ENCODE measurements at places on chromosomes 12 and 14.

DNA sequence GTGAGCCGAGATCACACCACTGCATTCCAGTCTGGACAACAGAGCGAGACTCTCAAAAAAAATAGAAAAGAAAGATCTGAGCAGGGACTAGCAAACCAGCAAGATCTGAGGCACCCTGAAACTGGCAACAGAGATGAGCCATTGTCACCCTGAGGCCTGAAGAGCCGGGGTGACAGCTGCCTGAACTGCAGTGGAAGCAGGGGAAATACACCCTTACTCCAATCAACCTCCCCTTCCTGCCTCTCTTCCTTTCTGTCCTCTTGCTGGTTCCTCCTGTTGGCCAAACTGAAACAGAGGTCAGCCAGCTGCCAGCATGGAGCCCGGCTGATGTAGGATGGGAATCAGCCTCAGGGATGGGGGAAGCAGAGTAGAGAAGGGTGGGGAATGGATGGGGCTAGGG is 192.0 kb downstream of the CHST11 start:
- DNase-seq = no peak

DNA sequence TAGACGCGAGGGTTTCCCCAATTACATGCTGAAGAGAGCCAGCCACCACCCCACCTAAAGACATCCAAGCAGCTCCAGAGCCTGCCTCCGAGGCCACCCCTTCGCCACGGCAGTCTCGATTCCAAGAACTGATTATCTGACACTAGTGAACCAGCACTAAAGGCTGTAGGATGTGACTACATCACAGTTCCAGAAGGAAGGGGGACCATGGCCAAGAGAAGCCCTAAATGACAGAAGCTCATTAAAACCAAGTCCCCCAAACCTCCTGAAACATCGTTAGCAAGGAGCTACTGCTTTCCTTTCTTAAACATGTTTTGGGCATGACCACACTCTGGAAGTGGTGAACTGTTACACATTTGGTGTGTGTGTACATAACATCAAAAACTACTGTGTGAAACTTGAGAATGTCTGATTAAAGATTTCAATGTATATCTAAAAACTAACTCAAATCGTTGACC is 88.2 kb downstream of the DUSP16 start:
- no peak for DNase-seq

DNA sequence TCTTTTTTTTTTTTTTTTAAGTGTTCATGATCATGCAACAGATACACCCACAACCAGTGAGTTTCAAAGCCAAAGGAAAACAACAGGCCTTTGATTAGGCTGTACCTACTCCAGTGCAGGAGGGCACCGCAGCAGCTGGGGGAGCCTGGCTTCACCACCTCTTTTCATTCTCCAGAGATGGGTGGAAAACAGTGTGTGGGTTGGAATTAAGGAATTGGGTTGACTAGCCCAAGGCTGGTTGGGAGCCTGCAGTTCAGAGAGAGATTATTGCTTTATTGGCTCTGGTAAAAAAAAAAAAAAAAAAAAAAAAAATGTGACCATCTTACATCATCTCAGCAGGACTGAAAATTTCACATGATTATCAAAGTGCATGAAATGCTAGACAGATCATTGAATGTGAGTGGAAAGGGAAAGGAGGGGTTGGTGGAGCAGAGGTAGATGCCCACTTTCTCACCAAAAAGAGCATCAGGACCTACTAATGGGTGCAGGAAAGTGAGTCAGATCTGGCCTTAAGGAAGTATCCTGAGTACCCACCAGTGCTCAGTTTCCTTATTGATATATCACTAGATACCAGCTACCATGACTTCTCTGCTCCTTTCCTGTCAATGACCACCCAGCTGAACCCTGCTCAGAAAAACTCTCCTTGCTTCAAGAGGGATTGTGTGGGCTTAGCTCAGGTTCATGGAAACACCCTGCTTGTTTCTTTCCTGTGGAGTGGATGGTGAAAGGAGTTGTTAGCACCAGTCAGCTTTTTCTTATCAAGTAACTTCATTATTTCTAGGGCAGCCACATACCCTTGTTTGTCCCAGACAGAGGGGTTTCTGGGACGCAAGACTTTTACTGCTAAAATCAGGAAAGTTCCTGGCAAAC is 54.8 kb upstream of the DYRK2 start:
- no peak for DNase-seq

- DNase-seq = no peak
These were observed 15.5 kb downstream of the B4GALNT3 start for GRCh38 chr12:475286-475685.

DNA sequence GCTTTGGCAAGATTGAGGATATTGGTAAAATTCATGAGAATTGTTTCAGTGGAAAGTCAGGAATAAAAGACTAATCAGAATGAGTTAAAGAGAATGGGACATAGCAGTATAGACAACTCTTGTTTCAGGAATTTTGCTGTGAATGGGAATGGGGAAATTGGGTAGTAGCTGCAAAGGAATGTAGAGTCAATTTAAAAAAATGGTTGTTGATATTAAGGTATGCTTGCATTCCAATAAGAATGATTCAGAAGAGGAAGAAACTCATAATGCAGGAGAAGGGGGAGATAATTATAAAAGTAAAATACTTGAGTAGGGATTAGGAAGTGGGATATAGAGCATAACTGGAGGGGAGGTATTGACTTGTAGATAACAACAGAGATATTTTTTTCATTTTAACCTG is 40.7 kb downstream of the MNAT1 start:
- DNase-seq = no peak

GRCh38 chr14:68789821-68790643 is 2.8 kb downstream of the ZFP36L1 start:
- peak; percentile 37 for DNase-seq

DNA sequence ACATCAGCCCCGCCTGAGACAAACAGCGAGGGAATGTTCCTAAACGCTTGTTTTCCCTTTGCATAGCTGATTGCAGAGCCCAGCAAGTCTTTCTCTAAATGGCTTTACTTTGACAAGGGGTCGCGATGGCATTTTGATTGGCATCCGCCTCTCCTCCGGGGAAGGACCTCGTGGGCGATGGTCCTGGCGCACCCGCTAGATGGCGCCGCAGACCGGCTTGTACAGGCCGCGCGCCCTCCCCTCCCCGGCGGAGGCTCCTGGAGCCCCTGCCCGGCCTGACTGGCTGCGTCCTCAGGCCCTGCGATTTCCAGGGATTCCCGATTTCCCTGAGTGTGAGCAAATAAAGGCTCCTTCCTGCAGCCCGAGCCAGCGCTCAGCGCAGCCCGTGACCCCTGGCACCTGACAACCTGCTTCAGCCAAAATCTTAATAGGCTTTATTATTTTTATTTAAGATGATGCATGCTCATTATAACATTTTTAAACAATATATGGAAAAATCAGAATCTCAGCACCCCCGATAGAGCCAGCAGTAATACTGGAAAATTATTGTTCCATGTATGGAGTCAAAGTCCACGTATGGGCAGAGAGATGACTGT is 468.3 kb downstream of the AACS start:
- DNase-seq = peak; percentile 49

DNA sequence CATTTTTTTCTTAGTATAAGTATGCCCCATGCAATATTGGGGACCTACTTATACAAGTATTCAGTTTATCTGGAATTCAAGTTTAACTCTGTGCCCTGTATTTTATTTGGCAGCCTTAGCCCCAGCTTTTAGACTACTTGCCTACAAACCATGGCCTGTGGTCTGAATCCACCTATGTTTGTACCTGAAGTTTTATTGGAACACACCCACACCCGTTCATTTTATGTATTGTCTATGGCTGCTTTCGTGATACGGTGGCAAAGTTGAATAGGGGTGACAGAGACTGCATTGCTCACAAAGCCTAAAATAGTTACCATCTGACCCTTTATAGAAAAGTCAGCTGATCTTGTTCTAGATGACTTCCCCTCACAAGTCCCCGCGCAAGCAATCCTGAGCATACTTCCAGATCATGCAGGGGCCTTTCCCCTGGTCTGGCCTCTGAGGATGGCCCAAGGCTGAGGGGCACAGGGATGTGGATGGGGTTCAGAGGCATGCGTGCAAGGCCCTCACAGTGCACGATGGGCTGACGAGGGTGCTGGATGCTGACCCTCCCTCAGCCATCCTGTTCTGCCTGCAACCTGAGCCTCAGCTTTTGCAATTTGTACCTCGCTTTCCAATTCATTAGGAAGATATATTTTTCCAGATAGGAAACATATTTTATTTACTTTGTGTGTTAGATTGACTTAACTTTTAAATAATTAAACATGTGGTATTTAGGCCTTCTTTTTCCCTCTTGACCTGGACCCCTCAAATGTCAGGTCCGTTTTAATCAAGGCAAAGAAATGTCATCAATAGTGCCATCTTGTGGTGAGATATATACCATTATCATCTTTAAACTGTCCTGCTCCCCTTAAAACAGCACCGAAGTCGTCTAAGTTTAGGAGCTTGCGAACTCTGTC is 527.3 kb upstream of the CCDC196 start:
- peak; percentile 71 for DNase-seq

Measured in pons (tissue), 1 donor.